ENCODE measurements at places on chromosomes 11 and 22.

DNA sequence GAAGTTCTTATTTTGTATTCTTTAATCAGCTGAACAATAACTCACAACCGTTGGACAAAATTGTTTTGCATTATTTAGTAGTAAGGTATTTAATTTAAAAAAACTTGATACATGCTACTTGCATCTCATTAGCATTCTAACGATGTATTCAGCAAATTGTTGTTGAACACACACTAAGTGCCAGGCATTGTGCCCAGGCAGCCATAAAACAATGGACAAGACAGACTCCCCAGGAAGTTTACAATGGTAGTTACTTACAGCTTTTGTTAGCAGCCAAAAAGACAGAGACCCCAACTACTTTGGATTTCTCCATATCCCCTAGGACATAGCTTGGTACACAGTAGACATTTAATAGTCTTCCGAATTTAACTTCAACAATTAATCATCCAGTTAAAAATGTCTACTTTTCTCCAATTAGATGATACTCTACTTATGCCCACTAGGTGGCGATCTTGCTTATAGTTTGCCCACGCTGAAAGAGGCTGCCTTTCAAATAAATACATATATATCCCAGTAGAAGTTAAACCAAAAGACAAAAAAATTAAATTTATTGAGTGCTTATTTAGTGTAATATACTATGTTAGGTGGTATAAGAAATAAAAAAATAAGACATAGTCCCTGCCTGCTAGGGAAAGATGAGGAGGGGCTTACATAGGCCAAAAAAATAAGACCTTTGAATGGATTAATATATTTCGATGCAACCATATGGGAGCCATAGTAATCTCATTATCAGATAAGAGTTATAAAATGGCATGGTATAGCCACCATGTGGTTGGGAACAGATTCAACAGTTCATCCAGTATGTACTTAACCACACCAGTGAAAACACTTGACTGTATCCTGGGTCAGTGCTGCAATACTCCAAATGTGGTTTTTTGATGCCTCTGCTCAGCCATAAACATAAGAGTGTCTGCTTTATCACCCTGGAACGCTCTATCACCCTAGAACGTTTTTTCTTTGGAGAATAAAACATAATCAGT lies 2.0 kb upstream of the FJX1 start:
- no peak for DNase-seq

GRCh38 chr11:116164843-116165242 lies 607.9 kb downstream of the BUD13 start:
- DNase-seq: no peak

DNA sequence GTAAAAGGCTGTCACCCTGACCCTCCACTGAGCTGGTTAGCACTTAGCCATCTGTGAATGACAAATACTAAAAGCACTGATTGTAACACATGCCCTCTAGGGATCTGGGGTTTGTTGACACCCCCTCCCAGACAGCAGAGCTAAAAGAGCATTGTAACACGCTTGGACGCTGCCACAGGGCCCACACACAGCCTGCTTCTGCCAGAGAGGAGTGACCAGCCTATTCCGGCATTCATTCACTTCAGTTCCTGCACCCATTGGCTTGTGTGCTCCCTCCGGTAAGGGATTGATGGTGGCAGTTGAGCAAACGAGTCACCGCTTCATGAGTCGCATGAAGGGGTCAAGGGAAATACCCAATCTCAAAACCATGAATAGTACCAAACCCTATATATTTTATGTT lies 15.8 kb downstream of the OR10D3 start:
- DNase-seq: no peak

GRCh38 chr11:19458231-19458630 lies 217.5 kb upstream of the E2F8 start:
- DNase-seq: no peak

DNA sequence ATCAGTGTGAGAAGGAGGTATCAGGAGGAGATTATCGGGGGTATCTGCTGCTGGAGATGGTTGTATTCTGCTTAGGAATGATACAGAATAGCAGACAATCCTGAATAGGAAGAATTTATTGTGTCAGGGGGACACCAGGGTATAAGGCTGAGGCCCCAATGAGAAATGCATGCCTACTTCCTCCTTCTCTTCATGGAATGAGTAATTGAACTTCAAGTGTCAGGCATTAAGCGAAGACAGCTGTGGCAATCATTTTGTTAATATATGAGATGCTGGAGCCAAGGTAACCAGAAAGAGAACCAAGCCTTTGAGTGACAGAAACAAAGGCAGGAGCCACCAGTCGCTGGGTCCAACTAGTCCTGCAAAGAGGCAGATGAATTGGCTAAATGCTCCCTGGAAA lies 49.1 kb downstream of the KIRREL3 start:
- no peak for DNase-seq

DNA sequence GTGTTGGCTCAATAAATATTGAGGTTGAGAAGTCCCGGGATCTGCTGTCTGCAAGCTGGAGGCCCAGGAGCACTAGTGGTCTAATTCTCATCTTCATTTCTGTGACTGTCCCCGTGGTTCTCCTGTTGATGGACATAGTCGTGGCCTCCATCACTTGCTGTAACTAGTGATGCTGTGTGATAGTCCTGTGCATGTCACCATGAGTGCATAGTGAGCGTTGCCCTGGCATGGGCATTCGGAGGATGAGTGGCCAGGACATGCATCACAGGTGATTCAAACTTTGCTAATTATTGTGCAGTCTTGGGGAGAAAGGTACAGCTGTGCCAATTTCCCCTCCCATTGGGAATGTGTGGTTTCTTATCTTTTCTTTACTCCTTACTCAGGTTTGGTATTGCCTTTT lies 902.2 kb downstream of the BRD1 start:
- no peak for DNase-seq

DNA sequence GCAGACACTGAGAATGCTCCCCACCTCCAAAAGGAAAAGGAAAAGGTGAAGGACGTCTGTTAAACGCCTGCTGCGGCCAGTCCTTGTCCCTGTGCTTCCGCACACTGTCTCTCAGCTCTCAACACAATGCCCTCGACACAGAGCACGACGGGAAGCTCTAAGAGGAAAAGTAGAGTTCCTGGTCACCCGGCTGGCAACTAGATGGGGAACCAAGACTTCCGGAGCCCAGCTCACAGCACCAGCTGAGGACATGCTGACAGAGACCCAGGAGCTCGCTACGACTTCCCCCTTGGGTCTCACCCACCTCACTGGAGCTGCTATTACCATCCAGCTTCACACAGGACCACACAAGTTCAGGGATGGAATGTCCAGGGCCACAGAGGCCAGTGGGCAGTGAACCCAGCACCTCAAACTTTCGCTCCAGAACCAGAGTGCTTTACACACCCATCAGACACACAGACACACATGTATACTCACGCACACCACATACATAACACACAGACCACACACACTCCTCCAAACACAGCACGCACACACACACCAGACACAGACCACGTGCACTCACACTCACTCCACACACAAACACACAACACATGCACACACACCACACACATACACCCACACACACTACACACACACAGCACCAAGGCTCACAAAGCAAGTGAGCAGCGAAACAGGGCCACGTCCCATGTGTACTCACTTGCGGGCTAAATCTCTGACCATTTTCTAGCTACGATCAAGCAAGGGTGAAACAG lies 9.6 kb downstream of the SULT4A1 start:
- no peak for DNase-seq

GRCh38 chr11:113587308-113587739 lies 112.1 kb upstream of the DRD2 start:
- DNase-seq: no peak

- no peak for DNase-seq
Measured at GRCh38 chr22:49602481-49602880, 225.2 kb downstream of the BRD1 start.

DNA sequence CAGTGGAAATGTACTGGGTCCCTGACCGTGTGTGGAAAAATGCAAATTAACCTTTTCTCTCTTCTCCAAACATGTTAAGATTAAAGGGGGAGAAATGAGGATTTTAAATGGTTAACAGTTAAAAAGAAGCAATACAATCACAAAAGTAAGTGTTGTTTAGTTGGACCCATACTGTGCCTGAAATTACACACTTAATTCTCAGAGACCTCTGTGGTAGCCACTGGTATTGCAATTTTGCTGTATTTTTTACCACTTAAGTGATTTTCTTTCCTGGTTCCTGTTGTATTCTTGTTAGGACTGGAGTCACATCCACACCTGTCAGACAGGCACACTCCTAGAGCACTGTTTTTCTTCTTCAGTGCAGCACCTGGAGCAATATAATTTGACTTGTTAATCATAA lies 179.6 kb upstream of the PDGFD start:
- no peak for DNase-seq

DNA sequence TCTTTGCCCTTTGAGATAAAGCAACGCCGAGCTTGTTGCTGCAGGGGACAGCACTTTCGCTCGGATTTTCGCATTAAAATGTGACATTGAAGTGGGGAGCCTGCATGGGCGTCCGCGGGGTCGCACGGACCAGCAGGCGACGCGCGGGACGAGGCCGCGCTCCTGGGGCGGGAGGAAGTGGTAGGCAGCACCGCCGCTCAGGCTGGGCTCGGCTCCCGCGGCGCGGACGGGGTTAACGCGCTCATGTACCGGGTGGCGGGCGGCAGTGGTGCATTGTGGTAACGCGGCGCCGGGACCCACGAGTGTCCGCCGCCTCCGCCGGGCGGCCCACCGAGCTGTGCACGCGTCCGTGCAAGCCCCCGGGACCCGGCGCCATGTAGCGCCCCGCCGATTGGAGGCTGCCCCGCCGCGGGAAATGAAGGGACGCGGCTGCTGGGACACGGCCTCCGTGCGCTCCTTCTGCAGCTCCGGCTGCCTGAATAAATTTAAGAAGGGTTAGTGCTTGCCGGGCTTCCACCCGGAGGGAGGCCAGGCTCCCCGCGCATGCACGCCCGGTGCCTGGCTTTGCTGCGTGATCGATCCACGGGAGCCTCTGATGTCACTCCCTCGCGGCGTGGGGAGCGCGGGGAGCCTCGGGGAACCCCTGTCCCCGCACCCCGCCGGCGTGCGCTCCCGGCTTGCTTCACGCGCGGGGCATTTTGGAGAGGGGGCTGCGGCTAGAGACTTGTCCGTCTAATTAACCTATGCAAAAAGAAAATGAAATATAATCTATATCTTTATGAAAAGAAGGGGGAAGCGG lies 127.7 kb downstream of the OSBP2 start:
- no peak for DNase-seq

DNA sequence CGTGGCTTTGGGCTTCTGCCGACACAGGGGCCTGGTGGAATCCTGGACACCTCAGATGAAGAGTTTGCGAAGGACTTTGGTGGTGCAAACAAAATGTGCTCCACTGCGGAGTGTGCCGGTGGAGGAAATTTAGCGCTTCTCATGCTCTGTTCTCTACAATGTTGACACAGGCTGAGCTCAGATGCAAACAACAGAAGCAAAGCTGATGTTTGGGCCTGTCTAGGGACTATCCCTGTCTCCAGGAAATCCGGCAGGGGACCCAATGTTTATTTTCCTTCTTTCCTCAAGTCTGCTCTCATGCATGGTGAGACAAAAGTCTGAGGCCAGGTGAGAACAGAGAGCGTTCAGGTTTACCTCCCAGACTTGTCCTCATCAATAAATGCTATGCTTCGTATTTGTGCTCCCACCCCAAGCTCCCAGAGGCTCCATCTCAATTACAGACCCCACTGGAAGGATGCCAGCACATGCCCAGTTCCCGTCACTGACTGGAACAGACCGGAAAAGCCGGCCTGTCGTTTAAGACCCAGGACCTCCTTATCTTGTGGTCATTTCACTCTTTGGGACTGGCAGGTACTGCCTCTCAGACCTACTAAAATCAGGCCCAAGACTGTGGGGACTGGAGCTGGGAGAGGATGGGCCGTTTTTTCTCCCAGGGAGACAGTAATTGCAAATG lies 105.7 kb upstream of the B3GAT1 start:
- DNase-seq: no peak

- DNase-seq: no peak
Measured at GRCh38 chr11:10208131-10208575, 85.9 kb downstream of the SBF2 start.

- DNase-seq: no peak
Measured at GRCh38 chr22:46087816-46088277, 62.5 kb upstream of the PPARA start.

- DNase-seq: no peak
Measured at GRCh38 chr11:17354601-17354991, 3.0 kb downstream of the NCR3LG1 start.

DNA sequence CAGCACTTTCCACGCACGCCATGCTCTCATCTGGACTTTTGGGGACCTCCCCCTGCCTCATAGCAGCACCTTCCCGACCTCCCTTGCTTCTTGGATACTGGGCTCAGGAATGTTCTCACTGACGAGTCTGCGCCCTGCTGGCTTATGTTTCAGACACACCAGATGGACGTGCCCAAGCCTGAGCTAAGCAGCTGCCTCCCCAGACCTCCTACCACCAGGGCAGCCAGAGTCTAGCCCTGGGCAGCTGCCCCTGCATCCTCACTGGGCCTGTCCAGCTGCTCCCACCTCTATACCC lies 13.2 kb upstream of the RGL4 start:
- no peak for DNase-seq

DNA sequence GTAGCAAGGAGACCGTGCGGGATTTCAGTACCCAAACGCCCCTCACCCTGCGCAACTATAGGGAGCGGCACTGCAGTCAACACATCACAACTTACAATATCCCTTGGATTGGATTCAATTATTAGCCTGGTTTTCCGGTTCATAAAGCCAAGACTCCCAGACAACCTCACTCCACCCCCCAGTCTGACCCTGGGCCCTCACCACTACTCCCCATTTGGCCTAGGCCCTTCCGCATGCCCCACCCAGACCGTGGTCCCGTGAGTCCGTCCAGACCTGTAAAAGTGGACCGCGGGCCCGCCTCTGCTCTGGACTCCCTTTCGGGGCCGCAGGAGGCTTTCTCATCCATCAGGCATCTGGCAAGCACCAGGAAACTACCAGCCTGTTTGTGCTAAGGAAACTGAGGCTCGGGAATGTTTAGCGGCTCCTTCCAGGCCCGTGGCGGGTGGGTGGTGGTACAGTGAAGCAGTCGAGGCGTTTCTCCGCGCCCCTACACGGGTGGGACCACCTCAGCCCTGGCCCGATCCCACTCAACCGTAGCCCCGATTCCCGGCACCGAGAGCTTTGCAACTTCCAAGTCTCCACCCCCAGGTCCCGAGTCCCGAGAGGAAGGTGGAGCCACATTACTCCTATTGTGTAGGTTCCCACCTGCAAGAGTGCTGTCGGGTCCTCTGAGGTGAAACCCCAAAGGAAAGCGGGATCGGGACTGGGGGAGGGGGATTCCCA lies 679 bp upstream of the DPP3 start:
- no peak for DNase-seq

DNA sequence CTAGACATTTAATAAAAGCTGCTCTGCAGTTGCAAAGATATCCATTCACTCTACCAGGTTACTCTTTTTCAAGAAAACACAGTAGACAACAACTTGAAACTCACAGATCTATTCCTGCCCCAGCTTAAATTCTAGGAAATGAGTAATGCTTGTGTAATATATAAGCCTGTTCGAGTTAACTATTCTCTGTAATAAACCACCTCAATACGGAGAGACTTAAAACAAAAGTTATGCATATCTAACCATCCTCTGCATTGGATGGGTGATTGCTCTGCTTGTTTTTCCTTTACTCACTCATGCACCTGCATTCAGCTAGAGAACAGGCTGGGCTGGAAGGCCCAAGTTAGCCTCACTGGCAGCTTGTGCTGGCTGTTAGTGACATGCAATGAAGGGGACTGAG lies 13.3 kb downstream of the LRRC4C start:
- DNase-seq: no peak

GRCh38 chr11:57320719-57321387 lies 3.9 kb downstream of the TNKS1BP1 start:
- no peak for DNase-seq
